ENCODE measurements at places on chromosomes 1 and 21.

DNA sequence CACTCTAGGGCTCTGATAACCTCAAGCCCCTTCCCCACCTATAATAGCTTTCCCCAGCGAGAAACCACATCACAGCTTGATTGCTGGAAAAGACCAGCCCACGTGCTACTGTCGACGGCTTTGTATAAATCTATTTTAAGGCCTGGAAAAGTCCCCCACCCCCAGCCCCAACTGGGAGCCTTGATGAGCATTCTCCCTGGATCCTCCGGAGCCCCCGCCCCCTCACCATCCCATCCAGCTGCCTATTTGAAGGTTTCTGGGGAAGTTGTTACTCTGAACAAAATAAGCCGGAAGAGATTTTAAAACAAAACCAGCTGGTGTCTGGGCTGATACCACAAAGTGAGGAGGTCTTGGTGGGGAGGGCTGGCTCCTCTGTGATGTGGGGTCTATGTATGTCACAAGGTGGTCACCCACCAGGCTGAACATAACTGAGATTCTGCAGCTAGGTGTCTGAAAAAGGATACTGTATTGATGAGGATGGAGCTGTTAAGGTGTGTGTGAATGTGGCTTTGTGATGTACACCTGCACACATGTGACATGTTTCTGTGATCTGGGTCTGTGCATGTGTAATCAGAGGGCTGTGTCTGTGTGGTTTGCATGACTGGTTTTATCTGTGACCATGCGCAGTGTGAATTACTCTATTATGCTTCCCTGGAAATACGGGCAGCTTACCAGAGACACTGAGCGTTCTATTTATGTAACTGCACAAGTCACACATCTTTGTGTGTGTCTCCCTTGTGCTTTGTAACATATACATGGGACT is 25.0 kb downstream of the RIMS3 start:
- DNase-seq = no peak

- no peak for DNase-seq
Observed at GRCh38 chr21:34502480-34503106, 9.4 kb downstream of the KCNE1 start.

DNA sequence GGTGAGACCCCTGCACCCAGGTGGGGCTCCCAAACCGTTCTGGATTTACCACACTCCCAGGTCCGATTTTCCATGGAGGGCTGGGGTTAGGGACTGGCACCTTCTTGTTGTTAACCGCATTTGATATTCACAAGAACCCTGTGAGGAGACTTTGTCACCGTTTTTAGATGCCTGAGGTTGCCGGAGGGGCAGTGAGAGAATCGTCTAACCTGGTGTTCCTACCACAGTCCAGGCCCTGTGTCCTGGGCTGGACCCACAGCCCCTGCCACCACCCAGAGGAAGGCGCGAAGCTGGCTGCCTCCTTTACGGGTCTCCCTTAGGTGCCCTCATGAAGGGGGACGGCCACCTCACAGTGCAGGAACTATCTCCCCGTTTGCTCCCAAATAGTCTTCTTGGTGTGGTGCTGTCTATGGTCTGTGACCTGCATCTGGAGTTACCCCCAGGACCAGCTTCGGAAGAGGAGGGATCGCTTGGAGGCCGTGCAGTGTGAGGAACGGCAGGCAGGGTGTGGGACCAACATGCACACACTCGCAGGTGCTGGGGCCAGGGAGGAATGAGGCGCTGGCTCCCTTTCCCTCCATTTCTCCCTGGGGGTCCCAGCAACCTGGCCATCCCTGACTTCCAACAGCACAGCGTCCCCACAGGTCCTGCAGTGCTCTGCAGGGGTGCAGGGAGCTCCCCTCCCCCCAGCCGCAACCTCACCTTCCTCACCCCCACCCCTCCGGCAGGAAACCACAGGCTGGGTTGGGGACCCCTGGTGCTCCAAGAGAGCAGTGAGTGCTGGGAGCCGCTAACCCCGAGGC is 7.0 kb downstream of the SIM2 start:
- DNase-seq = no peak

GRCh38 chr1:153343040-153343681 is 5.5 kb downstream of the PGLYRP4 start:
- peak; percentile 49 for DNase-seq

GRCh38 chr21:19228226-19228625 is 824.6 kb upstream of the TMPRSS15 start:
- no peak for DNase-seq

GRCh38 chr1:219927956-219928790 is at the start of gene SLC30A10:
TSS of gene SLC30A10 (minus strand) at chr1:219928557. CDS start at chr1:219928440, 117 bp downstream.
- DNase-seq = no peak

- no peak for DNase-seq
Observed at GRCh38 chr1:90143591-90143990, 148.7 kb downstream of the ZNF326 start.

GRCh38 chr1:7752512-7753417 is 18.3 kb upstream of the VAMP3 start:
- DNase-seq = no peak

- no peak for DNase-seq
Observed at GRCh38 chr1:239861985-239862384, 229.7 kb upstream of the FMN2 start.

GRCh38 chr1:108708691-108709660 is 3.7 kb upstream of the FNDC7 start:
- DNase-seq = no peak

GRCh38 chr1:84060781-84061180 is 61.8 kb upstream of the TTLL7 start:
- DNase-seq = no peak

- no peak for DNase-seq
Observed at GRCh38 chr1:86370601-86371022, 25.5 kb downstream of the ODF2L start.

- DNase-seq = no peak
Observed at GRCh38 chr21:41170859-41171609, 3.1 kb downstream of the BACE2 start.

DNA sequence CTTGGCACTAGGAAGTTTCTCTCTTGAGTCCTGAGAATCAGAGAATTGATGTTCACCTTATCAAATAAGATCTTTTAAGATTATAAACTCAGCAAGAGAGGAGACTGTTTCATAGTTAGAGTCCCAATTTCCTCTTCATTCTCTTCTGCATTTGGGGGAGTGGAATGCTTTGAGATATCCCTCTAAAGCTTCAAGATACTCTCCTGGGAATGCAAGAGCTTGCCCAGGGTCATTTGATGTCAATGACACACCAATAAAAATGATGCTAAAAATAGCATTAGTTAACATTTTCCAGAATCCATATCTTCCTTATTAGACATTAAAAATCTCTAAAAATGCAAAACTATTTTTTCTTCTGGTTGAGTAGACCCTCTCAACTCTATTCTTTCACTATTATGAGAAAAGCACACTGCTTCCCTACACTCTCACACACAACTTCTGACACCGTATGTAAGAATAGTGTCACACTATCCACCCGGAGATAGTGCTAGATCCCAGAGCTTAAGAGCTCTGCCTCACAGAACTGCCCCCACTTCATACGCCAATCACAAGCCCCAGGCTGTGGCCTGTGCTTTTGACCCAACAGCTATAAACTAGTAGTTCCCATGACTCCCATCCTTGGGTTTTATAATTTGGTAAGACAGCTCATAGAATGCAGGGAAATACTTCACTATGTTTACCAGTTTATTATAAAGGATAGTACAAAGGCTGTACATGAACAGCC is 399.9 kb upstream of the RUNX1 start:
- DNase-seq = no peak

DNA sequence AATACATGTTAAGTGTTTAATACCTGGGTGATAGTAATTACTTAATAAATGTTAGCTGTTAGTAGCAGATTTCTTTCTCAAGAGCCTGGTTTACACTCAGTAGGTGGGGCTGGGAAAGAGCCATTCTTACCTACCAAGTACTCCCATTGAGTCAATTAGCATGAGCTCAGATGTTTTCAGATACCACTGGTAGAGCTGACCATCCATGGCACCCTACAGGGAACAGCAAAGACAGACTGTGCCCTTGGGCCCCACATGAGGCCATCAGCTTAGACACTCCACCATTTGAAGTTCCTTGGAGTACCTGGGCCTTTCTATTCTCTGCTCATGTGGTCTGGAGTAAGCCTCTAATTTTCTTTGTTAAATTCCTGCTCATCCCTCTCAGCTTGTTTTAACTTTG is 179.3 kb downstream of the CACNA1E start:
- no peak for DNase-seq

DNA sequence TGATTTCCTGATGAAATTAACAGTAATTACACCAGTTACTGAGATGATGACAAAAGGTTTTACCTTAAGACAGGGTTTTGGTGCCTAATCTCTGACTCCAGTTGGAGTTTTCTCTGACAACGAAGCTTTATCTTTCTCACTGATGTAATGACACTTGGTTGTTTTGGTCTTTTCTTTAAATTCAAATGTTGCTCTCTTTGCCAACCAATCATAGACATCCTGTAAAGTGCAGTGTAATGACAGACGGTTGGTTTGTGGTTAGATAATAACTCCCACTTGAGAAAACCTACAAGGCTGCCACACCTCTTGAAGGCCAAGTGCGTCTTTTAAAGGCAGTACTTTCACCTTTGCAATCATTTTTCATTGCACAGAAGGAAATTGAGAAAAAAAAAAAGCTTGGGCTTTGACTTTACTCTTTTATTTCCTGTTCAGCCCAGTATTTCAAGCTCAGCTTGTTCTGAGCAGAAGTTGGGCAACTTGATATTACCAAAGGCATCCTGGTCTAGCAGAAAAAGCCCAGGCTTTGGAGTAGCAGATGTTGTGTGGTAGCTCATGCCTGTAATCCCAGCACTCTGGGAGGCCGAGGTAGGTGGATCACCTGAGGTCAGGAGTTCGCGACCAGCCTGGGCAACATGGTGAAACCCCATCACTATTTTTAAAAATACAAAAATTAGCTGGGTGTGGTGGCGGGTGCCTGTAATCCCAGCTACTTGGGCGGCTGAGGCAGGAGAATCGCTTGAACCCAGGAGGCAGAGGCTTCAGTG is 14.9 kb downstream of the PDIK1L start:
- DNase-seq = no peak

- no peak for DNase-seq
Observed at GRCh38 chr1:158149175-158149574, 31.5 kb upstream of the CD1D start.

- DNase-seq = no peak
Observed at GRCh38 chr1:108533351-108534083, 26.4 kb upstream of the EEIG2 start.

All from vagina (tissue), 2 donors.